ENCODE measurements at places on chromosomes 4 and X. TPM values are rescaled to one million over a fixed set of nuclear protein-coding genes. Genes with fewer than 3 reads are reported as not detected.

GRCh38 chr4:182263562-182263961 lies 20.4 kb downstream of the TENM3 start:
- H3K4me3 ChIP-seq, result no peak overlapping the region
- no peak overlapping the region for H3K27ac ChIP-seq
- DNase-seq, result no peak
- H3K27me3 ChIP-seq, result no peaks in the 10 kb centered on the region
- H3K4me1 ChIP-seq, result no peaks in the 10 kb centered on the region

GRCh38 chr4:120000591-120001296 lies 65.9 kb downstream of the MAD2L1 start:
- DNase-seq, result no peak
- H3K4me1 ChIP-seq, result no peaks in the 10 kb centered on the region
- H3K36me3 ChIP-seq, result no peaks in the 10 kb centered on the region
- H3K27me3 ChIP-seq, result no peaks in the 10 kb centered on the region
- H3K27ac ChIP-seq, result no peak overlapping the region
- no peak overlapping the region for H3K4me3 ChIP-seq

DNA sequence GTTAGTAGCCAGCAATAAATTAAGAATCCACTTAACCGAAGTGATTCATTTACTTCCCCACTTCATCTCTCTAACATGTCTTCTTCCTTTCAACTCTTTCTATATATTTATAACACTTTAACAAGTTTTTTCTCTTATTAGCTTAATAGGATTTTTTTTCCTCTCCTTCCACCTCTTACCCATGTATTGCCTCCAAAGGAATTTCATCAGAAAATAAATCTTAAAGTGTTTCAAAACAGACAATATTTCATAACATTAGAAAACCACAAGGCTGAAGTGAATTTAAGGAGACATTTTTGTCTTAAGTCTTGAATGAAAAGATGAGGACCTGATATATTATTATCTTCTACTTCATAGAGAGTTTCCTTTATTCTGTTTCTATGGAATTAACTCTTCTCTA lies 101.5 kb downstream of the PDGFC start:
- H3K36me3 ChIP-seq, result peaks cover 3% of the 10 kb centered on the region
- no peak for DNase-seq
- no peak overlapping the region for H3K27ac ChIP-seq
- no peaks in the 10 kb centered on the region for H3K27me3 ChIP-seq
- no peaks in the 10 kb centered on the region for H3K4me1 ChIP-seq

DNA sequence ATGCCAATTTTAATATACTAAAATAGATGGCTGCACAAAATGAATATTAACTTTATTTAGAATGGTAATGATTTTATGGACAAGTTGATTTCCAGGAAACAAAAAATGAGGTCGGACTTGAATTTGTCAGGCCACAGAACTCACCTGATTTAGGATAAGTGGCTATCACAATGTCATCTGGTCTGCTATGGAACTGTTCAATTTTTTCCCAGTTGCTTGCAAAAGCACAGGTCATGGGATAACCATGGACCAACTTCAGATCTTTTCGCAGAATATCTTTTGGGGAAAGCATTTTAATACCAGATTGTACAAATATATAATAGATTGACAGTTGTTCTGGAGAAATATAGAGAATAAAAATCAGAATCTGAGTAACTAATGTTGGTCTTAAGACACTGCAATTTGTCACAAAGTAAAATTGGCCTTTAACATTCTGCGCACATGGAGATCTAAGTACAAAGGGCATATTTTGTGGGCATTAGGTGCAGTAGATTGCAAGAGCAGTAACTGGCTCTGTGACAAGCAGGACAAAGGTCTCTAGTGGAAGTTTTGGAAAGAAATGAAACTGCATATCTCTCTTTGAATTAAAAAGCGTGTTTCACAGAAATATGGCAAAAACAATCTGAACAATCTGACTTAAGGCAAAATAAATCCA lies 5.4 kb downstream of the SULT1B1 start:
- no peaks in the 10 kb centered on the region for H3K36me3 ChIP-seq
- no peaks in the 10 kb centered on the region for H3K27me3 ChIP-seq
- H3K4me3 ChIP-seq, result no peak overlapping the region
- DNase-seq, result no peak

- no peaks in the 10 kb centered on the region for H3K4me1 ChIP-seq
- H3K27me3 ChIP-seq, result no peaks in the 10 kb centered on the region
- no peak overlapping the region for H3K27ac ChIP-seq
- no peaks in the 10 kb centered on the region for H3K36me3 ChIP-seq
- DNase-seq, result no peak
Measured at GRCh38 chrX:77293331-77293995, 153.7 kb upstream of the FGF16 start.

Gene DKC1
- total RNA-seq, result 30.8 TPM

Gene PITX2
- total RNA-seq, result 0.36 TPM

Gene PFKFB1
- not detected for total RNA-seq

DNA sequence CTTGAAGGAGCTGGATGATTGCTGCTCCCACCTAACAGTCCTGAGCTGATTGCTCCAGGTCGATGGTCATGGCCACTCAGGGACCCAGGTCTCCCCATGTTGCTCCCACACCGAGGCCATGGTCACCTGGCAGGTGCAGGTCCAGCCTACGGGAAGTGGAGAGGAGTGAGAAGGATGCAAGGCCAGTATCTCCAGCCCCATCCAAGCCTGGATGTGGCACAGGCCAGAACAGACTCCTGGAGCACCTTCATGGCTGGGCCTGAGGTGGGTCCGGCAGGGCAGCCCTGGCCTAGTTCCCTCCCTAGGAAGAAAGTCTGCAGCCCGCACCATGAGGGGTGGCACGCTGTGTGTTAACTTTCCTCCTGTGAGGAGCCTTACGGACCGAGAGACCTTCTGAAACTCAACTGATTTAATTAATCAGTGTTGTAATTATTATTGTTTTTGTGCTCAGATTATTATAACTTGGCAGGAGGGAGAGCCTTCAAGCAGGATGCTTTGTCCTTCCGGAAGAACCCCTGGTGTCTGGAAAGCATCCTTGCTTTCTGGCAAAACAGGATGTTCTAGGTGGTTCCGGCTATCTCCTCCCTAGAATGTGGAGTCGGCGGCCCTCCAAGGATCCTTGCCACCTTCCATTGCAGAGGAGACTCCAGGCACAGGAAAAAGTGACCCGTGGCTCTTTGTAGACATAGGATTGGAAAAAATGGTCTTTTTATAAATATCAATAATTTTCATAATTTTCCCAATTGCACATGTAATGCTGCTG lies 92.3 kb upstream of the ADRA2C start:
- peaks cover 16% of the 10 kb centered on the region for H3K27me3 ChIP-seq
- H3K27ac ChIP-seq, result no peak overlapping the region
- H3K4me1 ChIP-seq, result no peaks in the 10 kb centered on the region
- no peak for DNase-seq
- H3K36me3 ChIP-seq, result no peaks in the 10 kb centered on the region

DNA sequence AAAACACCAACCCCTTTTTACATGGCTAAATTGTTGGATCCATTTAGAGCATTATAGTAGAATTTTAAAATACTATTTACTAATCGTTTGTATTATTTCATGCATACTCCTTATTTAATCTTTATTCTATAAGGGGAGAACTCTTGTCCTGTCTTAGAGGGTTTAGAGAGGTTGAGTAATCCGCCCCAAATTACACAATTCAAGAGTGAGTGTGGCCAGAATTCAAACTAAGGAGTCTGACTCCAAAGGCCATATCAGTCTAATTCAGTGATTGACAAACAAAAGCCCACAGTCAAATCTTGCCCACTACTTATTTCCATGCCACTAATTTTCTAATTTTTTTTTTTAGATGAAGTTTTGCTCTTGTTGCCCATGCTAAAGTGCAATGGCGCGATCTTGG lies 33.7 kb upstream of the NEIL3 start:
- H3K27me3 ChIP-seq, result no peaks in the 10 kb centered on the region
- H3K36me3 ChIP-seq, result no peaks in the 10 kb centered on the region
- H3K27ac ChIP-seq, result no peak overlapping the region
- H3K4me3 ChIP-seq, result no peak overlapping the region
- H3K4me1 ChIP-seq, result no peaks in the 10 kb centered on the region

- no peak overlapping the region for H3K27ac ChIP-seq
- no peaks in the 10 kb centered on the region for H3K36me3 ChIP-seq
- H3K4me3 ChIP-seq, result no peak overlapping the region
- DNase-seq, result no peak
Measured at GRCh38 chr4:3043282-3044020, 30.9 kb downstream of the HTT-AS start.

Gene RAB40AL
- 0.88 TPM for total RNA-seq

Gene TLR2
- total RNA-seq, result 0.36 TPM
